ENCODE measurements at places on chromosomes 4 and X.

- DNase-seq: no peak
Measured at GRCh38 chrX:76931518-76931917, 504.0 kb downstream of the MAGEE1 start.

GRCh38 chr4:99413140-99413539 is 22.0 kb downstream of the ADH7 start:
- no peak for DNase-seq

GRCh38 chrX:14676431-14676830 is 147.1 kb downstream of the GLRA2 start:
- no peak for DNase-seq

GRCh38 chrX:130594453-130594916 is 192.7 kb downstream of the RBMX2 start:
- DNase-seq: no peak

DNA sequence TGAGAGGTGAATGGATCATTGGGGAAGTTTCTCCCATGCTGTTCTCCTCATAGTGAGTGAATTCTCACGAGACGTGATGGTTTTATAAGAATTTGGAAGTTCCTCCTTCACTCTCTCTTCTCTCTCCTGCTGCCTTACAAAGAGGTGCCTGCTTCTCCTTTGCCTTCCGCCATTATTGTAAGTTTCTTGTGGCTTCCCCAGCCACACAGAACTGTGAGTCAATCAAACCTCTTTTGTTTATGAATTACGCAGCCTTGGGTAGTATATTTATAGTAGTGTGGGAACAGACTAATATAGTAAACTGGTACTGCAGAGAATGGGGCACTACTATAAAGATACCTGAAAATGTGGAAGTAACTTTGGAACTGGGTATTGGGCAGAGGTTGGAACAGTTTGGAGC is 7.8 kb upstream of the CTAG2 start:
- DNase-seq: no peak

GRCh38 chrX:68183612-68184214 is 249.6 kb downstream of the OPHN1 start:
- no peak for DNase-seq

DNA sequence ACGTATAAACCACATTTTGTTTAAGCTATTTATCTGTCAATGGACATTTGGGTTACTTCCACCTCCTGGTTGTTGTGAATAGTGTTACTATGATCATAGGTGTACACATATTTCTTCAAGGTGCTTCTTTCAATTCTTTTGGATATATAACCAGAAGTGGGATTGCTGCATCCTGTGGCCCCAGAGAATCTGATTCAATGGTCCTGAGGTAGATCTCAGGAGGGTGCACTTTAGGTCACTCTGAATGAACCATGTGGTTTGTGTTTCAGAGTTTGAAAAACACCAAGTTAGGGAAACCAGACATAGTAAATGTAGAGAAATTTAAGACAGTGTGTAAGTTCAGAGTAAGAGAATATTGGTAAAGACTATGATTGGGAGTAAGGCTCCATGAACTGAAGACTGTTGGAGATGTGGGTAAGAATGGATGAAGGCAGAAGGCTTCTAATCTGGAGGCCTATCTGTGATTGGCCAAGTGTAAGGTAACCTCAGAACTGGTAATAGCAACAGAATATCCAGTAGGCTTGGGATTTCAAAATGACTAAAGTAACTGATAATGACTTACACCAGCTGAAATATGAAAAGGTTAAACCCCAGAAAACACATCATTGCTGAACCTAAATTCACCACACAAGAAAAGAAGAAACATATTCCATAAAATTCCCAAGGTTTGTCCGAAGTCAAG is 236.9 kb downstream of the CAMK2D start:
- DNase-seq: no peak

DNA sequence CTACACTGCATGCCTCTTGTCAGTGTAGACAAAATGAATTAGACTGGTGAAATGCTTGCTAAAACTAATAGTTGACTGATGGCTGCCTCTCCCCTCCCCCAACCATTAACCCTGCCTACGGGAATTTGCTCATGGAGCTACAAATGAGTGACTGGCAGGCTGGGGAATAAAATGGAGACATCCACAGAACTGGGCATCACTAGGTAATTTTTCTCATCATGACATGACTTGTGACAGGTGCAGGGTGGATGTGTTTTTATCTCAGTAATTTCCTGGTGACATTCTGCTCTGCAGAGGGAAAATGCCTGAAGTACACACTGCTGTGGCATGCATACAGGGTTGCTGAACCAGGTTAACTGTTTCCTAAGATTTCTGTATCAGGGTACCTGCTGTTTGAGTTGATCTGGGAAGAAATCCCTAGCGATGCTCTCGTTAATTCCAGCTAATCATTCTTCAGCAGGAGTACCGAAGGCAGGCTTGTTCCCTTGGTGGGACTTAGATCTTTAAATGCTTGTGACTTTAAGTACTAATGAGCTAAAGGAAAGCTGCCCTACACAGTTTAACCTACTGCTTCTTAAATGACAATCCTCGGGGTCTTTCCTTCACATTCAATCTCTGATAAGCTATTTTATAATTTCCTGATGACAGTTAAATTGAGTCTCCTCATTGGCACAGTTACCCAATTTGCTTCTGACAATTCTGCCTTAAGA is 376.3 kb upstream of the LCORL start:
- no peak for DNase-seq

GRCh38 chrX:13535376-13536165 is 33.8 kb upstream of the EGFL6 start:
- DNase-seq: no peak

- DNase-seq: no peak
Measured at GRCh38 chrX:13430136-13430827, 110.4 kb upstream of the ATXN3L start.

- no peak for DNase-seq
Measured at GRCh38 chr4:171524903-171525302, 288.3 kb upstream of the GALNTL6 start.

DNA sequence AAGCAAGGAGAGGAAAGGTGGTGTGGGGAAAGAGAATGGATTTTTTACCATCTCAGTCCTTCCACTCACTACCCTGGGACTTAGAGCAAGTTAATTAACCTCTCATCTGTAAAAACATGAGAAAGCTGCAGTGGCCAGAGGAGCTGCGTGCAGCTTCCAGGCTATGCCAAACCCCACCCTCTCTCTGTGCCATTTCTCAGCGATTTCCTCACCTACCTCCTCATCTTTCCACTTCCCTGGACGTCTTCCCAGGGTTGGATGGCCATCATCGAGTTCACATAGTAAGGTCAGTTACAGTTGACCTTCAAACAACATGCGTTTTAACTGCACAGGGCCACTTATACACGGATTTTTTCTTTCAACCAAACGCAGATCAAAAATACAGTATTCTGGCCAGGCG is 64.3 kb downstream of the SMIM20 start:
- no peak for DNase-seq

DNA sequence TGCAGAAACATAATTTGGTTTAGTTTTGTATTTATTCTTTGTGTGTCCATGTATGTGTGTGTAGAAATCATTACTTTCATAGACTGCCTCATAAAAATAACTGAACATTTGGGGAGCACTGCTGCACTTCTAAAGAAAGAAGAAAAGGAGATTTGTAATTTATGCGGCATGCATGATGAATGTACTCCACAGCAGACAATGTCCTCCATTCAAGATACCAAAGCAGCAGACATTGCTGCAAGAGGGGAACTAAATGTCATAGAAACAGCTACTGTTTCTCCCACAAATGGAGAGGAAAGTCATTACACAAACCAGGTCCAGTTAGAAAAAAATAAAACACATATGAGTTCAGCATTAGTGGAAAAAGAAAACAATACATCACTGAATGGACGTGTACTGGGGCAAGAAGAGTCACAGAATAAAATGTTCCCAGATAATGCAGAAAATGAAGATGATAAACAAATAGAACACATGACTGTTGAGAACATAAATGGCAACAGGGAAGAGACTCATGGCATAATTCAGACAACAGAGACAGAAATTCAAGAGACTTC is 2.6 kb downstream of the DTHD1 start:
- no peak for DNase-seq

- DNase-seq: no peak
Measured at GRCh38 chr4:159069922-159070321, 33.0 kb upstream of the RAPGEF2 start.

GRCh38 chr4:117700111-117700892 is 334.0 kb upstream of the NDST3 start:
- no peak for DNase-seq

GRCh38 chr4:21947791-21948346 is 703 bp downstream of the KCNIP4 start:
- DNase-seq: no peak

DNA sequence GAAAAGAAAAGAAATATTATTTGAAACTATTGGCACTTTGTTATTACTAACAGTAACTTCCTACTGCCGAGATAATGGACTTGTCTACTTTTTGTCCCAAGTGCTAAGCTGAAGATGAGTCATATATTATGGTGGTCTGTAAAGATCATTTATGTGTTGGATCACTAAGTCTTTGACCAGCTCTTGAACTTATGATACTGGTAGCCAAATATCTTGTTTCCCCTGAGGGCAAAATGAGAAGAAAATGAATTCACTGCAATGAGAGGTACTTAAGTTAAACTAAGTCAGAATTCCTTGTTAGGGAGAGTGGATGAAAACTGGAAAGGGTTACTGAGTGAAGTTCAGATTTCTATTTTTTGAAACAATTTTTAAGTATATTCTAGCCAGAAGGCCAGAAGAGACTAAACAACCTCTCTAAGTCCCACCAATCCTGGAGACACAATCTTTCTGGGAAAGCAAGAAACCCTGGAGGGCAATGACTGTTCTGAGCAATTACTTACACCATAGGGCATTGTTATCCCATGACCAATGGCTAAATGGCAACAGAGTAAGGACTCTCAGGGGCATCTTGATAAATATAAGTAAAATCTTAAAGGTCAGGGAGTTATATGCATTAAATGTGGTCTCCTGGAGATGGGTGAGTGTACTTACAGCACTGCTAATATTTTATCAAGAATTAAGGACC is 287.7 kb downstream of the STIM2 start:
- no peak for DNase-seq

GRCh38 chr4:89357340-89357739 is 49.7 kb upstream of the GPRIN3 start:
- no peak for DNase-seq

GRCh38 chr4:106852426-106852825 is 183.7 kb downstream of the DKK2 start:
- no peak for DNase-seq

DNA sequence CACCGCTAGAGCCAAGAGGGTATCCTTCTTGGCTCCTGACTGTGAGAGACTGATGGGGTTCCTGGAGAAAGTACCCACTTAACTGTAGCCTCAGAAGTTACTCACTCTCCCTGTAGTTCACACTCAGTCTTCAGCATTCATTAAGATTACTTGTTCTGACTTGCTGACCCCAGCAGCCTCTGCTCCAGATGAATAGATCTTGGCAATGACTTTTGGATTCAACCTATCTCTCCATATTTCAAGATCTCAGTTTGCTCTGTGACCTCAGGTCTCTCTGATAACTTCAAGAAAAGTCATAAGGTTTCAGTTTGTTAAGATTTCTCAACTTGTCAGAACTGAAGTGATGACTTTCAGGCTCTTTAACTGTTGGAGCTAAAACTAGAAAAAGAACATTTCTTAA is 825.6 kb downstream of the PCDH7 start:
- DNase-seq: no peak

DNA sequence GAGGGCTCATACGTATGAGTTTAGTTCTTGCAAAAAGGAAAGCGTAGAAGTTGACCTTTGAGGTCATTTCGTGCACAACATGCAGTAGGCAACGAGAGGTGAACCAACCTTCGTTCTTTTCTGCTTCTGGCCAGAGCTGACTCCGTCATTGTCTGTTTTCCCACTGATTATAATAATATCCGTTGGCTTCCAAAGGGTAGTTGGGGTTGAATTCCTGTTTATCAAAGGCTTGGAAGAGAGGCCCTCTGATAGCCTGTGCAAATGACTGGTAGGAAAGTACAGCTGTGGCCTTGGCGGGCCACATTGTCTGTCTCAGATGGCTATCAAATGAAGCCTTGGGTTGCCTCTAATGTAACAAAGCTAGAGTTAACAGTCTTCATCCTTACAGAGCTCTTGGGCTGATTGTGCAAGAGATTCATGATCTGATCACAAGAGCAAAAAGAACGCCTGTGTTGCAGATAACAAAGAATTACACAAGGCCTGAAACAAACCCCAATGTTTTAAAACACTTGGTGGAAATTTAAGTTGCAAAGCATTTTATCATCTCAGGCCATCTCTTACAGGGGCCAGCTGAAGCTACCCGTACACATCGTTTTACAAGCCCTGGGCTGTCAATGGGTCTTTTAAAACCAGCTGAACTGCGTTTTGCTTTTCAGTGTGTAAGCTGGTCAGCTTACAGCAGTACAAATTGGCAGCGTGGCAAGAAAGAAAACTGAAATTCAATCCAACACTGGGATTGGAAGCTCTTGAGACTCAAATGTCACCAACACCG is 46.1 kb upstream of the FAM9C start:
- DNase-seq: no peak

DNA sequence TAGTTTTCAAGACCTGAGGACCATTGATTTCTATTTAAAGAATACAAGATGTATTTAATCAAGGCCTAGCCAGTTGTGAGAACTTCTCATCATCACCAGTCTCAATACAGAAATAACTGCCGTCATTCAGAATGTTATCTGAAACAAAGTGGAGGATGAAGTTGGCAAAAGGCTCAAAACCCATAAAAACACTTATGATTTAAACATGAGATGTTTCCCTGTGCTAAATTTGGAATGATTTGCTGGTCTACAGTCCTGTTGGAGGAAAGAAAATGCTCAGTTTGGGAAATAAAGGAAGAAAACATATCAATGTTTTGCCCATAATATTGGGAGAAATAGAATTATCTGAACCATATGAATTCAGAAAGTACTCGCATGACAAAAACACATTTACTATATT is 192.2 kb downstream of the ADGRA3 start:
- DNase-seq: no peak

- DNase-seq: no peak
Measured at GRCh38 chr4:130395871-130396270, 1299.9 kb downstream of the C4orf33 start.

DNA sequence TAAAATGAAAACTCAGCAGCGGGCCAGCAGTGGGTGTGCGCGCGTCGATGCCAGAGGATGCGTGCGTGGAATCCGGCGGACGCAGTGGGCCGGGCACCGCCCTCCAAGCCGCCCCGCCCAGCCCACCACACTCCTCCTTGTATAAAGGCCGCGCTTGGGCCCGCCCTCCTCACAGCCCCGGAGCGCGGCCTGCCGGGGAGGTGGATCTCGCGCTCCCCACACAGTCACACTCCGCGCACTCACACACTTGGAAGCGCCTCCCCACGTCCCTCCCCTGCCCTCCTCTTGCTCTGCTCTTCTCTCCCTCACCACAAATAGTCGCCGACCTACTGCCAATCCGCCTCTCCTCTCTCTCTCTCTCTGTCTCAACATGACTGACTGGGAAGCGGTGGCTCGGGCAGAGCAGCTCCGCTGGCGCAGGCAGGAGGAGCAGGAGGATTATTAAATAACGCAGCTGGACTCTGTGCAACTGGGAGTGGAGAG is at the start of gene CCSER1:
Gene CCSER1 (plus strand): TSS at position 172 of the 483 bp plus-strand sequence.
- no peak for DNase-seq

GRCh38 chr4:5568931-5569330 is 139.4 kb downstream of the EVC2 start:
- DNase-seq: no peak

- no peak for DNase-seq
Measured at GRCh38 chr4:124703154-124703553, 9.4 kb downstream of the ANKRD50 start.

All from stimulated activated CD4-positive, alpha-beta T cell treated with anti-CD3 and anti-CD28 coated beads, Interleukin-1b, Interleukin-23, amount 100 ng/mL, for 1 hour (primary cell).